ENCODE measurements at places on chromosomes 11 and 22. TPM values are rescaled to one million over a fixed set of nuclear protein-coding genes. Genes with fewer than 3 reads are reported as not detected.

IGLL5 gene
- total RNA-seq, result not detected

MB gene
- 2.3 TPM for total RNA-seq

WBP2NL gene
- total RNA-seq, result 0.39 TPM

KRTAP5-2 gene
- total RNA-seq, result not detected

CARD16 gene
- total RNA-seq, result 22.5 TPM

CBLIF gene
- total RNA-seq, result not detected

OR52K1 gene
- total RNA-seq, result not detected

ART1 gene
- total RNA-seq, result not detected

DERL3 gene
- 1.9 TPM for total RNA-seq

SYCE3 gene
- not detected for total RNA-seq

DRD4 gene
- total RNA-seq, result not detected

FXYD2 gene
- total RNA-seq, result not detected

USP47 gene
- 30.4 TPM for total RNA-seq

CARD18 gene
- not detected for total RNA-seq

SMIM35 gene
- not detected for total RNA-seq

ELFN2 gene
- total RNA-seq, result under 0.01 TPM

SLC17A6 gene
- total RNA-seq, result not detected

FAM181B gene
- total RNA-seq, result not detected

HSCB gene
- total RNA-seq, result 23.5 TPM

PARVG gene
- 0.48 TPM for total RNA-seq

APOL6 gene
- total RNA-seq, result 16.2 TPM

OR9G1 gene
- total RNA-seq, result not detected

YPEL4 gene
- total RNA-seq, result 1.1 TPM

TMX2 gene
- total RNA-seq, result 147 TPM

All from RPMI7951 (cell line).